ENCODE measurements at places on chromosomes 6 and 20. TPM values are rescaled to one million over a fixed set of nuclear protein-coding genes. Genes with fewer than 3 reads are reported as not detected.

ZNF343 gene
- 6.5 TPM for polyA plus RNA-seq

TMEM74B gene
- polyA plus RNA-seq = 10.9 TPM

LY6G6F gene
- not detected for polyA plus RNA-seq

PTK6 gene
- polyA plus RNA-seq = 0.30 TPM

WFDC2 gene
- polyA plus RNA-seq = 8.5 TPM

ADA gene
- polyA plus RNA-seq = 16.7 TPM

CTCFL gene
- 0.09 TPM for polyA plus RNA-seq

SLC29A1 gene
- 88.7 TPM for polyA plus RNA-seq

YIPF3 gene
- 134 TPM for polyA plus RNA-seq

TBXT gene
- not detected for polyA plus RNA-seq

CCN6 gene
- polyA plus RNA-seq = 0.17 TPM

HDGFL1 gene
- polyA plus RNA-seq = not detected

TNFAIP3 gene
- polyA plus RNA-seq = 7.9 TPM

CALHM4 gene
- not detected for polyA plus RNA-seq

ETV7 gene
- not detected for polyA plus RNA-seq

DUSP15 gene
- polyA plus RNA-seq = 7.2 TPM

PHACTR1 gene
- 11.2 TPM for polyA plus RNA-seq

CNKSR3 gene
- 4.7 TPM for polyA plus RNA-seq

DZANK1 gene
- polyA plus RNA-seq = 2.4 TPM

GPX5 gene
- 3.6 TPM for polyA plus RNA-seq

SRMS gene
- polyA plus RNA-seq = not detected

EDN3 gene
- not detected for polyA plus RNA-seq

STX11 gene
- 0.20 TPM for polyA plus RNA-seq

TP53TG5 gene
- polyA plus RNA-seq = 3.5 TPM

CLDN20 gene
- 0.19 TPM for polyA plus RNA-seq

KIFC1 gene
- polyA plus RNA-seq = 9.4 TPM

ELOVL4 gene
- polyA plus RNA-seq = 12.9 TPM

SLC17A2 gene
- not detected for polyA plus RNA-seq

ENPP5 gene
- 5.4 TPM for polyA plus RNA-seq

PPP1R16B gene
- polyA plus RNA-seq = 0.10 TPM

SPEF1 gene
- polyA plus RNA-seq = 1.2 TPM

SLC13A3 gene
- 2.1 TPM for polyA plus RNA-seq

ADGRG6 gene
- polyA plus RNA-seq = 2.4 TPM

CTNNBL1 gene
- polyA plus RNA-seq = 76.2 TPM

TRIM10 gene
- not detected for polyA plus RNA-seq

CFAP206 gene
- polyA plus RNA-seq = not detected

ZSWIM1 gene
- 13.5 TPM for polyA plus RNA-seq

CD83 gene
- 4.7 TPM for polyA plus RNA-seq

PLA2G7 gene
- not detected for polyA plus RNA-seq

AVP gene
- not detected for polyA plus RNA-seq

CST7 gene
- polyA plus RNA-seq = 0.20 TPM

ADISSP gene
- 38.5 TPM for polyA plus RNA-seq

SOBP gene
- 27.5 TPM for polyA plus RNA-seq

AIF1 gene
- 1.6 TPM for polyA plus RNA-seq

Data from cardiac muscle cell (in vitro differentiated cells and primary cell).